ENCODE measurements at places on chromosomes 2 and 18. TPM values are rescaled to one million over a fixed set of nuclear protein-coding genes. Genes with fewer than 3 reads are reported as not detected.
A peak's percentile ranks its signal among the peaks of the same experiment; 100 is the strongest.

Gene CNGA3
- total RNA-seq, result 0.40 TPM

GRCh38 chr2:9772999-9773902, 70.0 kb upstream of the TAF1B start:
- peak; percentile 68 for DNase-seq

Gene SP5
- total RNA-seq, result 4.2 TPM

Gene PFN4
- 1.9 TPM for total RNA-seq

DNA sequence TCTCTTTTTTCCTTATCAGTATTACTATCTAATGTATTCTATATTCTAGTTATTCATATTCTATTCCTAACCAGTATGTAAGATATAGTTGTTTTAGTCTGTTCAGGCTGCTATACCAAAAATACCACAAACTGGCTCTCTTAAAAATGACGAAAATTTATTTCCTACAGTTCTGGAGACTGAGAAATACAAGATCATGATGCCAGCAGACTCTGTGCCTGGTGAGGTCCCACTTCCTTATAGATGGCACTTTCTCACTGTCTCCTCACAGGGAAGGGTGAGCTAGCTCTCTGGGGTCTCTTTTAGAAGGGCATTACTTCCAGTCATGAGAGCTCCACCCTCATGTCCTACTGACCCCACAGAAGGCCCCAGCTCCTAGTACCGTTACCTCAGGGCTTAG, 4.8 kb upstream of the ARHGAP15 start:
- no peak for DNase-seq

- DNase-seq, result peak; percentile 18
Measured at GRCh38 chr18:26227051-26227670, 916 bp downstream of the TAF4B start.

Gene RAMP1
- 10.5 TPM for total RNA-seq

DNA sequence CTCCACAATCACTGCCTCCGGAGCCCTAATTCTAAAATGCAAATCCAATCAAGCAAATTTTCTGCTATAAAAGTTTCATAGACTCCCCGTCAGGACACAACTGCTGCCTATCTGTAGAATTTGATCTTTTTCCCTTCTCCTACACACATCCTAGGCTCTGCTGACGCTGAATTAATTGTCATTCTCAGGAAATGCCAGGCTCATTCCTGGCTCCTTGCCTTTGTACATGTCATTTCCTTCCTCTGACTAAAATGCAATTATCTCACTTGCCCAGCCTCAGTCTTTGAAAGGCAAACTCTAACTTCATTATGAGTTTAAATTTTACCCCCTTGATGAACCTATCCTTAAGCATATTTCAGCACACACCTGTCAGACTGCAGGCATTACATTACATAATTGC, 844.9 kb upstream of the CRIM1 start:
- DNase-seq, result no peak

DNA sequence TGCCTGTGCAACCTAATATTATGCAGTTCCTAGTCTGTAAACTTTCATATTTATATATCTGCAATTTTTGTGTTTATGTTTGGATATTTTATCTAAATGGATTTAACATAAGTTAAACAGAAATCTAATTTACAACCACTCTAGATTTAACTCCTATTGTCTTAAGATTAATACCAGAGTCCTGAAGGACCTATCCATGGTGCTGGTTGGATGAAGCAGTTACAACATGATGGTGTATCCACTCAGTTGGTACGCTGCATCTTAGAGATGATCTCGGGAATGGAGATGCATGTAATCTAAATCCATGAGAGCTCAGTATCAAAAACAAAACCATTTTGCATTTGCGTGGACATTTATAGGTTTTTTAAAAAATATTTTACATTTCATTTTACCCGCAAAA, 745.9 kb upstream of the SLC8A1 start:
- DNase-seq, result peak; percentile 24

Gene TCF4
- total RNA-seq, result 356 TPM

- DNase-seq, result peak; percentile 97
Measured at GRCh38 chr2:159933727-159934049, 128.7 kb downstream of the PLA2R1 start.

Gene PLA2R1
- total RNA-seq, result 3.7 TPM

DNA sequence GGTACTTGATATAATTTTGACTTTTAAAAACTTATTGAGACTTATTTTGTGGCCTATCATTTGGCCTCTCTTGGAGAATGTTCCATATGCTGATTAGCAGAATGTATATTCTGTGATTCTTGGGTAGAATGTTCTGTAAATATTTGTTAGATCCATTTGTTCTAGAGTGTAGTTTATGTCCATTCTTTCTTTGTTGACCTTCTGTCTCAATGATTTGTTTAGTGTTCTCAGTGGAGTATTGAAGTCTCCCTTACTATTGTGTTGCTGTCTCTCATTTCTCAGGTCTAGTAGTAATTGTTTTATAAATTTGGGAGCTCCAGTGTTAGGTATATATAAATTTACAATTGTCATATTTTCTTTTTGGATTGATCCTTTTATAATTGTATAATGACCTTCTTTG, 349.6 kb upstream of the CWC22 start:
- DNase-seq, result no peak

DNA sequence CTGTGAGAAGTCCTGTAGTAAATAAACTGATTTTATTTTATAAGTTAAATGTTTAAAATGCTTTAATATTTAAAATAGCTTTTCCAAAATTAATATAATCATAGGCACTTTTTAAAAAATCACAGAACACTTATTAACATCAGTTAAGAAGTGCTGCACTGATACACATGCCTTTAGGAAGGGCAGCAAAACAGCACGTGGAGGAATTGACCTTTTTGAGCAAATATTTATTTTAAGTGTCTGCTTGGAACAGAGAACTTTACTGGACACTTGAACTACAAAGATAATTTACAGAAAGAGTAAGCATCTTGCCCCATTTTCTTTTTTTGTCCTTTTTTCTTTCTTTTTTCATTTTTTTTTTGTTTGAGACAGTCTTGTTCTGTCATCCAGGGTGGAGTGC, 87.7 kb upstream of the NARS1 start:
- DNase-seq, result no peak

Gene MC4R
- 0.37 TPM for total RNA-seq

Gene UNC80
- total RNA-seq, result 0.03 TPM

Gene CCDC74A
- 13.7 TPM for total RNA-seq

DNA sequence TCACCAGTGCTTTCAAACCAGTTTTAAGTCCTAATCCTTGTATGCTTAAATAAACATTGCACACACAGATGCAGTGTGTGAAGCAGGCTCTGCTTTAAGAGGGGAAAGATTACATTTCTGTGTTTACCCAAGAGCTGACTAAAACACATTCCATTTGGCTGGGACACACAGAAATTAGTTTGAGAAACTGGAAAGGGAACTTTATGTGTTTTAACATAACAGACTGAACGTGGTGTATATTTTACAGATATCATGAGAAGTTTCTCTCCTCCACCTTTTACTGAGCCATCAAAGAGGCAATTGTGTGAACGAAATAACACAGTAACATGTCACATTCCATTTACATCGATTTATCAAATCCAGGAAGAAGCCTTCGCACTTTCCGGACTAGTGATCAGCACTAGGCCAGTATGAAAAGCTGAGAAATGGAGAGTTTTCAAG, 121.8 kb downstream of the MAIP1 start:
- DNase-seq, result peak; percentile 44

DNA sequence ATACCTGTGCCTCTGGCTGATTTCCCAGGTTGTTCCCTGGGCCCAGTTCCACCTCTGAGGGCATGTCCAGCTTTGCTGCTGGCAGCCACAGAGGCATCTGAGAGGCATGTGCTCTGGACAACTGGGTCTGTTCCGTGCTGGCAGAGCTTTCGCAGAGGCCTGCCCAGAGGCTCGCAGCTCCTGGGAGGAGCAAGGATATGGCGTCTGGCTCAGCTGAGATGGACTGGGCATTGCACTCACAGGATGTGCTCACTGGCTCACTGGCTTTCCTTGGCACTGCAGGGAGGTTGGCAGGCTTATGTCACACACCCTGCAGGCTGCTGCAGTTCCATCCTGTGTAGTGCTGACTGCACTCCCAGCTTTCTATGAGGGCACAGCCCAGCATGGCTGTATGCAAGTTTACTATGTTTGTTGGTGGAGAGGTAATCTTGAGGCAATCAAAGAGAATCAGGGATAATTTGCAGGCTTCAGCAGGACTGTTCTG, 172.3 kb downstream of the PRKCE start:
- no peak for DNase-seq

GRCh38 chr2:6031200-6031867, 339.1 kb downstream of the SOX11 start:
- no peak for DNase-seq

Gene TMEM178A
- 4.0 TPM for total RNA-seq

DNA sequence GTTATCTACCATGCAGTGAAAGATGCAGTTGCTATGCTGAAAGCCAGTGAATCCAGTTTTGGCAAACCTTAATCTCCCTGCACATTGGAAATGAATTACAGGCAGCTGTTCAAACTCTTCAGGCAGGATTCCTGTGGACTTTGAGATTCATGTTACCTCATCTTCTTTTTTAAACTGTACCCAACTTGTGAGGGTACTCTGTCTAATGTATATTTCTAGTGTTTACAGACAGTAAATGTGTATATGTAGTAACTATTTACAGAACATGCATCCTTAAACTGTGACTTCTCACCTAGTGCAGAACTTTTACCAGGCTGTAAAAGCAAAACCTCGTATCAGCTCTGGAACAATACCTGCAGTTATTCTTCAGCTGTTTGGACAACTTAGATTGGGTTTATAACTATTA, 50.9 kb downstream of the KDM3A start:
- DNase-seq, result no peak

Gene CYS1
- total RNA-seq, result 1.0 TPM

Gene PJVK
- 5.0 TPM for total RNA-seq

- no peak for DNase-seq
Measured at GRCh38 chr2:234292205-234292961, 204.5 kb downstream of the ARL4C start.

Gene LHCGR
- total RNA-seq, result 0.26 TPM

DNA sequence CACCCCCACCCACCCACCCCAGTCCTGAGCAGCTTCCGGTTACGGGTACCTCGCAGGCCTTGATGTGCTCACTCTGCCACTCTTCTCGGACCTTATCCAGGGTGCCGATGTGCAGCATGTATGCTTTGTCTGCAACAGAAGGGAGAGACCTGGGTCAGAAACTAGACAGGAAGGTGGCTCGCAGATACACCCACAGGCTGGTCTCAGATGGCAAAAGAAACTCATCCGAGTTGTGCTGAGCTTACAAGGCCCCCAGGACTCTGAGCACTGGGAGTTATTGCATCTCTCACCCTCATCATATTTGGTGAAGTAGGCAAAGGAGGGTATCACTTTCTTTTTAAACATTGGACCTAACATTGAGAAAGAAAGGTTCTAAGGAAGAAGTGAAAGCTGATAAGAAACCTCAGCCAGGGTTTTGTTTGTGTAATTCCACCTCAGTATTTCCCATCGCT, 30.6 kb upstream of the EPG5 start:
- DNase-seq, result no peak

- DNase-seq, result no peak
Measured at GRCh38 chr2:46535360-46535759, 56.0 kb downstream of the TMEM247 start.

DNA sequence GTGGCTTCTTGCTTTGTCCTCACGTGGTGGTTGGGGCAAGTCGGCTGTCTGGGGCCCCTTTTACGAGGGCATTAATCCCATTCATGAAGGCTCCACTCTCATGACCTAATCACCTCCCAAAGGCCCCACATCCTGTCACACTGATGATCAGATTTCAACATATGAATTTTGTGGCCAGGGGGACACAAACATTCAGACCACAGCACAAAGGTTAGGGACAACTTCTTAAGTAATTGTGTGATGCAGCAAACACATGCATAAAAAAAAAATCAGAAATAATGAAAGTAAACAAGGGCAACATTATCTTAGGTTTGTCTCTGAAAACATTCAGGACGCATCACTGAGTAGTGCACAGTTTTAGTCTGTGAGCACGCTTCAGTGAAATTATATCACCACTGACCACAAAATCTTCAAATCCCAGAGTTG, 54.2 kb upstream of the FRZB start:
- DNase-seq, result no peak

GRCh38 chr2:169344736-169345485, 17.4 kb downstream of the LRP2 start:
- no peak for DNase-seq

- peak; percentile 6 for DNase-seq
Measured at GRCh38 chr18:907115-907884, 2.6 kb downstream of the ADCYAP1 start.

DNA sequence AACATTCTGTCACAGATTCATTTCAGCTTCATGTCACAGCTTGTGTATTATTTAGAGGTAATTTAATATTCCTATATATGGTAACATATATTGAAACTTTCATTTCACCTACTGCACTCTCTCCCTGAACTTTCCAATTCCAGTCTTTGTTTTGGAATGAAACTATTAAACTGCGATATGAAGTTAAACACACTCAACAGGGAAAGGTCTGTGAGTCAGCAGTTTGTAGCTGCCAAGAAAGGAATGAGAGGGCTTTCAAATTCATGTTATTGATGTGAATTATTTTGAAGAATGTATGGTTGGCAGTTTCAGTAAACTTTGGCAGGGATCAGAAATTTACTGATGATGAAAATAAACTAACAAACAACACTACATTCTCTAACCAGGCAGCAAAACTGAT, 148.3 kb downstream of the HNMT start:
- DNase-seq, result no peak

DNA sequence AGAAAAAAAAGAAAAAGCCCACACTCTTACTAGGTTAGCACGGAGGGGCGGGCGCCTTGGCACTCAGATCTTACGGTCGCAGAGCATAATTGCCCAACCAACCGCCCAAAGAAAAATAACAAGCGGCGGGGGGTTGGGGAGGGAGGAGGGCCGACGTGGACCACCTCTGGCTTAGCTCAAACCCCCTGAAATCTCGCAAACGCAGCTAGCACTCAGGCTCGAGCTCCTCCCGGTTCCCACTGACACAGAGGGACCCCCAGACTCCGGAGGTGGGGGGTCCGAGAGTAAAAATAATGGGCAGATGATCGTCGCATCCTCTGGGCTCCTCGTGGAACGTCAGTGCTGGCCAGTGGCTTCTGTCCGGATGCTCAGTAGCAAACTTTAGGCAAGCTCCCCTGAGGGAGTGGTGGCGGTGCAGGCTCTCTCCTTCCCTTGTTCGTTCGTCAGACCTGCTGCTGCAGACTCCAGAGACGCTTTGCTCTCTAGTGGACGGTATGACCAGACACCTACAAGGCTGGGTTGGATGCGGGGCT, 12.0 kb downstream of the CATIP start:
- peak; percentile 62 for DNase-seq

Gene PRSS56
- total RNA-seq, result not detected

GRCh38 chr2:95278051-95278471, 3.8 kb downstream of the PROM2 start:
- DNase-seq, result no peak

Measured in lung (tissue), 17 donors.